ENCODE measurements at places on chromosomes 6 and 20.

DNA sequence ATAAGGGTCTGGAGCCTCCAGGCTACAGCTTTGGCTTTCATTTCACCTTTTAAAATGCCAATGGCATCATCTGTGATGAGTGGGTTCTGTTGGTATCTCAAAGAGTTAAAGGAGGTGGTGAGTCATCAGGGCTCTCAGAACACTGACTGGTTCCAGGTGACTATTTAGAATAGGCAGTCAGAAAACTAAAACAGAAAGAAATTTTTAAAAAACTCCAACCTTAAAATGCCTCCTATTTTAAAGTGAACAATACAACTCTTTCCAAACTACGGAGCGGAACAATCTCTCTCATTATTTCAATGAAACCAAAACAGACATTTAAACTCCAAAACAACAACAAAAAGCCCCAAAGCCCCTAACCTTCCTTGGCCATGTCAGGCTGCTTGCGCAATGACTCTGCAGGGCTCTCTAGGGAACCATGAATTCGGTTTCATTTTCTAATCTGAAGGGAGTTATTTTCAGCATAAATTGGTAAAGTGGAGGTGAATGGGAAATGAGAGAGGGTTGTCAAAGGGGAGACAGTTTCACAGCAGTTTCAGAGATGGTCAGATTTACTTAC is 194.9 kb downstream of the KIF6 start:
- DNase-seq, result no peak

DNA sequence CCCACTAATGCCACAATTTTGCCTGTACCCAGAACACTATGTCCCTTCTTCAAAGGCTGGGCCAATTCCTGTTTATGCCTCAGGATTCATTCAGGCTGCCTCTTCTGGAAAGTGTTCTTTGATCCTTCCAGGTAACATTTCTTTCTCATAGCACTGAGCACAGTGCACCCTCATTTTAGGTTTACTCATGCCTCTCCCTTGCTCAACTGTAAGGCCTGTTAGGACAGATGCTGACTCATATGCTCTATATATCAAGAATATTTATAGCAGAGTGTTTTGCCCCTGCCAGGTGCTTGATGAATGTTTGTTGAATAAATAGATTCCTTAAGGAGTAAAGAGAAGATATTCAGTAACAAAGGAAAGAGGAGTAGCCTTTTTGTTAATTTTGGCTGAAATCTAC is 263.9 kb downstream of the PHF3 start:
- DNase-seq, result no peak

- no peak for DNase-seq
Measured at GRCh38 chr6:128531696-128532095, 11.3 kb upstream of the PTPRK start.

- no peak for DNase-seq
Measured at GRCh38 chr6:77986380-77987034, 333.7 kb downstream of the MEI4 start.

DNA sequence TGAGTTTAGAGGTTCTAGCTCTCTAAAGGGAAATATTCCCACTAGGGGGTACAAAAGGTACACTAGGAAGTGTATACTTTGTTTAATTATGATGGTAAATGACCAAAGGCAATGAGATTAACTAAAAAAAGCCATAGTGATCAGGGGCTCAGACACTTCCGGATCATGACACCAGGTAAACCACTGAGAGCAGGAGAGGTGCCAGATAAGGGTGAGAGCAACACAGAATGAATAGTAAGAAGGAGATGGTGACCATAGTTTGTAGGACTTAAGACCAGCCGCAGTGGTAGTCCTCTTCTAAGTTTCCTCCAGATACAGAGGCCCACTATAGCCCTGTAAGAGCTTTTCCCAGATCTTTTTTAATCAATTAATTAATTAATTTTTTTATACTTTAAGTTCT is 40.8 kb downstream of the OR2J2 start:
- DNase-seq, result no peak

GRCh38 chr20:21512634-21513180 is 1.2 kb downstream of the NKX2-2 start:
- no peak for DNase-seq
